ENCODE measurements at places on chromosomes 7 and 10. TPM values are rescaled to one million over a fixed set of nuclear protein-coding genes. Genes with fewer than 3 reads are reported as not detected.

OR2A12 gene
- not detected for total RNA-seq

WDR86 gene
- total RNA-seq, result 41.5 TPM

SORBS1 gene
- 400 TPM for total RNA-seq

WNT8B gene
- not detected for total RNA-seq

TMEM225B gene
- 0.95 TPM for total RNA-seq

ACBD7 gene
- total RNA-seq, result not detected

COX19 gene
- total RNA-seq, result 8.1 TPM

GDF10 gene
- total RNA-seq, result 0.75 TPM

RBM20 gene
- total RNA-seq, result 0.24 TPM

All from omental fat pad (tissue), 4 donors.